Nucleus accumbens (tissue), 56 donors: ENCODE measurements at places on chromosomes 12 and 14.

- DNase-seq, result no peak
Measured at GRCh38 chr12:64476844-64477243, 24.9 kb downstream of the TBK1 start.

- DNase-seq, result no peak
Measured at GRCh38 chr12:50351120-50352043, 45.0 kb downstream of the FAM186A start.

DNA sequence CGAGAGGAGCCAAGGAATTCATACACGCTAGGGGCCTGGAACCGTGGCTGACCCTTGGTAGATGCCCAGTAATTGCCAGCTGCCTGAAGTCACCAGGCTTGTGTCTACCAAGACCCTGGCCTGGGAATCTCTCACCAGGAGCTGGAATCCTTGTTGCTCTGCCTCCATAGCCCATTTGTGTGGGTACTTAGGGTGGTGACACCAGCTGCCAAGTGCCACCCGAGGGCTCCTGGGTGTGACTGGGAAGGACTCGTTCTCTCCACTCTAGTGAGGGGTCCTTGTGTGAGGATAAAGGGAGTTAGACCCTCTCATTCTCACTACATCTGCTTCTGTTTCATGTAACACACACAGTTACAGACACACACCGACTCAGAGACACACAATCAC, 17.9 kb downstream of the SERPINA1 start:
- DNase-seq, result no peak

- DNase-seq, result no peak
Measured at GRCh38 chr14:54857830-54858269, 44.8 kb downstream of the GCH1 start.

DNA sequence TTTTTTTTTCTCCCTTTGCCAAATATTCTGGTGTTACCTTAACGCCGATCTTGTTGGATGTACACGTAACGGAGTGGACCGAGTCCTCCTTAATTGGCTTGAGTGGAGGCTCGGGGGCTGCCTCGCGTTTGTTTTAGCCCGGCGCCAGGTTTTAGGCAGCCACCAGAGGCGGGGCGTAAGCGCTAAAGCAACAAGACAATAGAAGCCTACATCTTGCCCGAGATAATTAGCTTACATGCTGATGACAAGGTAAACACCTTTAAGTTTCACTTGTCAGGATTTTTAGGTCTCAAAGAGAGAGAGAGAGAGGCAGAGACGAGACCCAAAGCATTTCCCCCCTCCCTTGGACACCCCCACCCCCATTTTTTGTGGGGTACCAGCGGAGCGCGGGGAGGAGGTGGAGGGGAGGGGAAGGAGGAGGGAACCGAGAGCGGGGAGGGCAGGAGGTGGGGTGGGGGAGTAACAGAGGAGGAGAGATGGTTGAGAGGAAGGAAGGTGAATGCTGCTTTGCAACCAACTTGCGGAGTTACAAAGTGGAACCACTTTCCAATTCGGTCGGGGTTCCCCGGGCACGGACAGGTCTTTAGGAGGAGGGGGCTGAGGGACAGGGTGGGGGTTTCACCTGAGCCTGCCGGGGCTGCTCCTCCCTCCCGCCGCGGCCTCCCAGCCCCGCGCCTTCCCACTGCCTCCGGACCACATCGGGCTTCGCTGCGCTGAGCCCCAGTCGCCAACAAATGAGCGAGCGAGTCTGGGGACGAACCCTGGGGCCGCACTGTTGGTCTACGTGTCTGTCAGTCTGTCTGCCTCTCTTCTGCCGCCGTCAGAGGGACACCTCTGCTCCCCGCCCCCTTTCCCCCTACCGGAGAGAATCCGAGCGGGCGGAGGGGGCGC, at the start of gene NKX2-1:
Gene NKX2-1, minus strand, starts transcription at position 802 of the 891 bp plus-strand sequence. Its CDS starts 103 bp downstream, at position 699.
- no peak for DNase-seq

GRCh38 chr12:42756841-42757623, 167.5 kb upstream of the PRICKLE1 start:
- no peak for DNase-seq

GRCh38 chr12:111943929-111944328, 69.0 kb downstream of the TMEM116 start:
- DNase-seq, result no peak

DNA sequence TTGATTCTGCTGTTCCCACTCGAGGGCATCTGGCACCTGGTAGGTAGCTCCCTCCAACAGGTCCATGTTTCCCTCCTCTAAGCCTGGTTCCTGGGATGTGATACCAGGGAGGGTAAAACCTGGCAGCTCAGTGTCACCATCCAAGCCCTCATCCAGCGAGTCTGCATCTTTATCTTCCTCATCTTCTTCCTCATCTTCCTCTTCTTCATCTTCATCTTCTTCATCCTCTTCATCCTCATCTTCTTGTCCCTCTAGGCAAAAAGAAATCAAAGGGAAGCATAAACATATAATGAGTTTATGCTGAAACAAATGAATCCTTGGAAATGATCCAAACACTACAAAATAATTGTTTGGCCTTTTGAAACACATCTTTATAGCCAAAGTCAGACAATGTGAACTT, 55.3 kb downstream of the ARMH4 start:
- no peak for DNase-seq

DNA sequence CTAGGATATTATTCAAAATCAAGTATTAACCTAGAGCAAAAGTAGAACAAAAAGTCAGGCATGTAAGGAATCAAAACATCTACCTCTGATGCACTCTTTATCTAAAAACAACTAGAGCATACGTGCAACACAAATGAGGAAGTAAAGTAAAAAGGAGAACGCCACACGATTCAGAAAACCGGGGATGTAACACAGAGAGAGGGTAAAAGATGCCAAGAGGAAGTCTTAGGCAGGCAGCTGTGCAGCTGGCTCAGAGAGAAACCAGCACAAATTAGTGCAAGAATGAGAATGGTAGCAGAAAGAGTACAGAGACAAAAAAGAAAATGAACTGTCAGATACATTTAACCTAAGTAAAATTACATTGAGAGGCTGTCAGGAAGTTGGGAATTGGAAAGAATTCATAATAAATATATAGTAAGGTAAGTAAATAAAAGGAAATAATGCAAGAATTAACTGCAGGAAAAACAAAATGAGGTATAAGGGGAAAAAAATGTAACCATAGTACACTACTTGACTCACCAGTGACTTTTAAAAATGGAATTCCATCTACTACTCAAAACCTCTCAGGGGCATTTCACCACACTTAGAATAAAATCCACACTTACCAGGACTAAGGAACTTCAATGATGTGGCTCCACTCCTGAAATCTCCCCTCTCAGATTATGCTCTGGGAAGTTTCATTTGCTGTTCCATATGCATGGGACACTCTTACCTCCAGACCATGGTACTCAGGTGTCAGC, 17.1 kb downstream of the BCAT1 start:
- DNase-seq, result no peak

DNA sequence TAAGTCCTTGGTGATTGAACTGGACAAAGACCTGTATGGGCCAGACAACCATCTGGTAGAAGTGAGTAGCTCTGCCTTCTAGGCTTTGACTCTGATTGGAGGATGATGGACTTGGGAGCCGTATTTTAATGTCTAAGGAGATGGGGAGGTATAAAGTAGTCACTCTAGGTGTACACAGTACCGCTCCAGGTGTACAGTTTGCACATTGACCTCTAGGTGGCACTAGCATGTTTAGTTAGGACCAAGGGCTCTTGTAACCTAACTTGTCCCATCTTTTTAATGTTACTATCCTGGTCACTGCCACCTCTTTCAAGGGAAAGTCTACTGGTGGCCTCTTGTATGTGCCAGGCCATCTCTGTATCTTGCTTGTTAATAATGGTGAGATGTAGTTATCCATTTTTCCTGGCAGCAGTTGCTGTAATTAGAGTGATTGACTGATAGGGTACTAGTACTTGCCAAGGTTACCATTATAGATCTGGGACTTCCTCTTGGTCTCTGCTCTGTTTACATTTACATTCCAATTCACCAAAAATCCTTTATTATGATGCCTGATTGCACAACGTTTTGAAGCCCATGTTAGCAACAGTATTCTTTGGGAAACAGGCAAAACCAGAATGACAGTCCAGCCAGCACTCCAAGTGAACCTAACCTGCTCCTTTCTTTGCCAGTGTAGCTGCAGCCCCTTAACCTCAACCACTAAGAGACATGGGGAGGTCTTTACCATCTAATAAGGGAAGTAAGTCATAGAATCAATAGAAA, 3.6 kb downstream of the SMARCD1 start:
- DNase-seq, result no peak

GRCh38 chr12:85920324-85920947, 46.3 kb downstream of the NTS start:
- DNase-seq, result no peak

DNA sequence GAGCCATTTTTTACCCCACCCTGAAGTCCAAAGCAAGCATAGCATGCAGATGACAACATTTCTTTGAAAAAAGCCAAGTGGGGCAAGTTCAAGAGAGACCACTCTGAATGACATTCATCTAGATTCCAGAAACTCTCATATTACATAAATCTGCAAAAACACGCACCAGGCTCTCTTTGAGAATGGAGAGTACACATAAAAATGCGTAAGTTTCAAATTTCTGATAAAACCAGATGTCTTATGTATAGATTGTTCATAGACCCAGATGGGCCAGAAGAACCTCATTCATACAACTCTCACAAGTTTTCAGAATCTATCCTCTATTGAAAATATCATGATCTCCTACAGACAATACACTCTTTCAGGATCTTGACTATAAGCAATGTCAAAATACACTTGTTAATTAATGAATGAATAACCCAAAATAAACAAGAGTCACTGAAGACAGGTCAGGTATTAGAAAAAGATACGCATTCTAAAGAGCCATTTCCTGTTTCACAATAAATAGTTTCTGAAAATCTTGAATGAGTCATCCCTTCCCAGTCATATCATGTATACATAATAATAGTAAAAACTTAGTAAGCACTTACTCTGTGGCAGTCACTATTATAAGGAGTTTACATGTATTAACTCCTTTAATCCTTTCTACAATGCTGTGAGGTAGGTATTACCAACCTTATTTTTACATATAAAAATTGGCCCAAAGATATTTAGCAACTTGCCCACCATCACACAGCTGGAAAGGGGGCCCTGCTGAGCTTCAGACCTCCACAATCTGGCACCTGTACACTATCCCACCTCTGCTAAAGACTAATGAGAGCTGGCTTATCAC, 72.0 kb downstream of the PPP2R5E start:
- DNase-seq, result no peak

GRCh38 chr14:60067882-60068281, 23.8 kb upstream of the PCNX4 start:
- no peak for DNase-seq

GRCh38 chr14:97655169-97655948, 858.2 kb downstream of the VRK1 start:
- DNase-seq, result no peak

DNA sequence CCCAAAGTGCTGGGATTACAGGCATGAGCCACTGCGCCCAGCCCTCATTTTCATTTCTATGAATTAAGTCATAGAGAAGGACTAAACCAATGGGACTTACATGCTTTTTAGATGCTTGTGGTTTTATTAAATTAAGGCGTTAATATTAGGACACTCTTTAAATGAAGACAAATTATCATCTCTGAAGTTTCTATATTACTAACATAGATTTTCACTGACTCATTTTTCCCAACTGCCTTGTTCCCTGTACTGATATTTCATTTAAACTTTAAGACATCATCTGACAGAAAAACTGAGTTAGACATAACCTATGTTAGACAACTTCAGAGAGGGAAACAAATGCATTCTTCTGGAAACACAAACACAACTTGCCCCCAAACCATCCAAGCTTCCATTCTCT, 99.8 kb downstream of the BTG1 start:
- DNase-seq, result no peak

DNA sequence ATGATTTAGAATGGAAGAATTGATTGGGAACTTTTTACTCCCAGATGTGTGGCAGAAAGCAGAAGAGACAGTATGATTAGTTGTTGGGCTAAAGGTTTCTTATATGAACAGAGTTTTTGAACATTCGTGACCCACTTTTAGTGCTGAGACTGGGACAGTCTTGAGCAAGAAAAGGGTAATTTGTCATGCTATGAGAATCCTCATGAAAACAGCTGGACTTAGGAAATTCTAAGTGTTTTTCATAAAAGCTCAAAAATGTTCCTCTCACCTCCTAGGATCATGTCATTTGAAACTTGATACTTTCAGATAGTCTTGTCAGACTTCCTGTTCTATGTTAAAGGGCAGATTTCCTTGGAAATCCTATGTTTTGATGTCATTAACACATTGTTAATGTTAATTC, 86.1 kb downstream of the MGAT4C start:
- no peak for DNase-seq

GRCh38 chr14:41586237-41586636, 20.4 kb upstream of the LRFN5 start:
- no peak for DNase-seq

DNA sequence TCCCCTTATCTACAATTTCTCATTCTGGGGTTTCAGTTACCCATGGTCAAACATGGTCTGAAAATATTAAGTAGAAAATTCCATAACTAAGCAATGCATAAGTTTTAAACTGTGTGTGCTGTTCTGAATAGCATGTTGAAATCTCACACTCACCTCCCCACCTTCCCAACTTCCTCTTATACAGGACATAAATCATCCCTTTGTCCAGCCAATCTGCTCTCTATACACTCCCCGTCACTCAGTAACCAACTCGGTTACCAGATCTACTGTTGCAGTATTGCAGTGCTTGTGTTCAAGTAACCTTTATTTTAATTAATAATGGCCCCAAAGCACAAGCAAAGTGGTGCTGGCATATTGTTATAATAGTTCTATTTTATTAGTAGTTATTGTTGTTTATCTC, 420.5 kb downstream of the GXYLT1 start:
- no peak for DNase-seq

GRCh38 chr12:24993793-24994192, 44.9 kb upstream of the BCAT1 start:
- DNase-seq, result no peak

- DNase-seq, result no peak
Measured at GRCh38 chr12:98819071-98819470, 174.0 kb downstream of the APAF1 start.

DNA sequence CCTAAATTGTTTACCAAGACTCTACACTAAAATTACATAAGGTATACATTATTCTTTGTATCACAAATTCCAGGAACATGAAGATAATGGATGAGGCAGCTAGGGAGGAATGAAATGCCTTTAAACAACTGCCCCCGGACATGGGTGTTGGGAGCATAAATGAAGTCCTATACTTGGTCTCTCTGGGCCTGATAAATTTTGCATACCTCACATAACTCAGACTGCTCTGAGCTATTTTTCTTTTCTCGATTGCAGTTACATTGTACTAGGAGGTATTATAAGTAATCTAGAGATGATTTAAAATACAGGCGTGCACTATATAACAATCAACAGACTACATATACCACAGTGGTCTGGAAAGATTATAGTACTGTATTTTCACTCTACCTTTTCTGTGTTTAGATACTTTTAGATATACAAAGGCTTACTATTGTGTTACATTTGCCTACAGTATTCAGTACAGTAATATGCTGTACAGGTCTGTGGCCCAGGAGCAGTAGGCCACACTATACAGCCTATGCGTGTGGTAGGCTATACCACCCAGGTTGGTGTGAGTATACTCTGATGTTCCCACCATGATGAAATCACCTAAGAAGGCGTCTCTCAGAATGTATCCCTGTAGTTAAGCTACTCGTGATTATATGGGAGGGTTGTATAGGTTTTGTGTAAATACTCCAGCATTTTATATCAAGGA, 14.3 kb downstream of the FNTB start:
- DNase-seq, result no peak
